ENCODE measurements at places on chromosomes 7 and 10.

DNA sequence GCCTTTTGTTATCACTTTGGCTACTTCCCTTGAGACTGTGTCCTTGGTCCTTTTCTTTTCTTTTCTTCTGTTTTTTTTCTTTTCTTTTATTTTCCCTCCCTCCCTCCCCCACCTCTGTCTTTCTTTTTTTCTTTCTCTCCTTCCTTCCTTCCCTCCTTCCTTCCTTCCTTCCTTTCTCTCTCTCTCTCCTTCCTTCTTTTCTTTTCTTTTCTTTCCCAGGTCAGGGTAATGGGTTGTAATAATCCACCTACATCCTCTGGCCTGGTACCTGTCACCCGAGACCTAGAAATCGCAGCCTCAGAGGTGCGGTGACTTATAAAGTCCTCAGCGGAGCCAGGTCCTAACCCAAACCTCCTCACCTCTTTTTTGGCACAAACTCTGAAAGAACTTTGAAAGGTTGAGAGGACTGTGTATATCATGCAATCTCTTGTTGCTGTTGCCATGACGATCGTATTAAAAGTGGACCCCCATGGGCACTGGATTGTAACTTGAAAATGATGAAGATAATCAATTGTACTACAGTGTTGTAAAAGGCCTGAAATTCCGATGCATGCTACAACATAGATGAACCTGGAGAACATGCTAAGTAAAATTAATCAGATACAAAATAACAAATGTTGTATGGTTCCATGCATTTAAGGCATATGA lies 140.7 kb upstream of the AGK start:
- no peak for DNase-seq

GRCh38 chr10:61952028-61952674 lies 50.7 kb downstream of the ARID5B start:
- no peak for DNase-seq

GRCh38 chr10:5040010-5040673 lies 36.5 kb upstream of the AKR1C2 start:
- DNase-seq, result no peak

DNA sequence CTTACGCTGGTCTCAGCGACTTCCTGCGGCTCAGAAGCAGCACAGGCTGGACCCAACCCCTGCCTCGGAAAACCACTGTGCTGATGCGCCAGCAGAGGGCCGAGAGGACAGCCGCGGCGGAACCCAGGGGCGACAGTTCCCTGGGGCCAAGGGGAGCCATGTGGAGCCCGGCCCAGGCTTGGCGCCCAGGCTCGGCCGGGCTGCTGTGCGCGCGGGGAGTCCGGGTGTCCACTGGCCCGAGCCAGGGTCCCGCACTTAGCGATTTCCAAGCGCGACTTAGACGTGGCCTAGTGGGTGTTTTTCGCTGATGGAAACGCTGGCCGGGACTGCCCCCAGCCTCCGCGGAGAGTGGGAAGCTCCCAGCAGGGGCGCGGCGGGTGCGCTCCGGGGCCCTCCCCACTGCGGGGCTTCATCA lies 18.6 kb upstream of the ZNF32 start:
- no peak for DNase-seq

GRCh38 chr7:27771111-27771510 lies 31.1 kb downstream of the TAX1BP1 start:
- no peak for DNase-seq

DNA sequence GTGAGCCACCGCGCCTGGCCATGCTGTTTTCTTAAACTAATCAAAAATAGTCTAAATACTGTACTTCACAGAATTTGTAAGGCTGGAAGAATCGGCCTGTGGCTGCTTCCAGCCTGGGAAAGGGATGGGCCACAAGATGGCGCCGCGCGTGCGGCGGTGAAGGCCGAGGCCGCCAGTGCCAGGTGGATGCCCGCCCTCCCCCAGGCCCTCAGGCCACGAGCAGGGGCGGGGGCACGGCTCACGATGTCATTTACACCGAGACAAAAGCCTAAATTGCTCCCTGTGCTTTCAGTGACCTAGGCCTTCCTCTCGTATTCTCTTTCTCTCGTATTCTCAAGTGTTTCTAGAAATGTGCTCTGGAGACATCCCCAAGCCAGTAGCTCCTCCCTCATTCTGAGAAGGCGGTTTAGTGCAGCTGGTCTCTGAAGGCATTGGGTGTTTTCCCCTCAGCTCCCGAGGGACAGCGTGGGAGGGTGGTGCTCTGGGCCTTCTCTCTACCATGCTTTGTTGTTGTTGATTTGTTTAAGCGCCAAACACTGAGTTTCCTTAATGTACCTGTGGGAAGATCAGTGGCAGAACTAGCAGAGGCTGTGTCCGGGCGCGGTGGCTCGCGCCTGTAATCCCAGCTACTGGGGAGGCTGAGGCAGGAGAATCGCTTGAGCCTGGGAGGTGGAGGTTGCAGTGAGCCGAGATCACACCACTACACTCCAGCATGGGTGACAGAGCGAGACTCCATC lies 68.4 kb downstream of the CDC123 start:
- peak; percentile 73 for DNase-seq

DNA sequence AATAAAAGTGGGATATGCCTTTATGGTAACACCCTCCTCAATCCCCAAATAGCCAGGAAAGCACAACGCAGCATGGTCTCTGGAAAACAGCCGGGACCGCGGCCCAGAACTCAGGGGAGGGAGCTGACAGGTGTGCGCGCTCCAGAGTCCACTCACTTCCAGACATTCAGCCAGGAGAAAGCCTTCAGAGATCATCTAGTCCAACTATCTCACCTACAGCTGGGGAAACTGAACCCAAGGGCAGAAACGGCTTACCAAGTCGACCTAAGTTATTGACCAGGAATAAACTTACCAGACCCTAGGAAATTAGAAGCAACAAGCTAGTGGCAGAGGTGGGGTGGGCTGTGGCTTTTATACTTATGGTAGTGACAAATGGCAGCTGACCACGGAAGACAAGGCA lies 16.4 kb downstream of the GSDME start:
- no peak for DNase-seq

- no peak for DNase-seq
These were observed 20.8 kb downstream of the KIFBP start for GRCh38 chr10:69009360-69009759.

DNA sequence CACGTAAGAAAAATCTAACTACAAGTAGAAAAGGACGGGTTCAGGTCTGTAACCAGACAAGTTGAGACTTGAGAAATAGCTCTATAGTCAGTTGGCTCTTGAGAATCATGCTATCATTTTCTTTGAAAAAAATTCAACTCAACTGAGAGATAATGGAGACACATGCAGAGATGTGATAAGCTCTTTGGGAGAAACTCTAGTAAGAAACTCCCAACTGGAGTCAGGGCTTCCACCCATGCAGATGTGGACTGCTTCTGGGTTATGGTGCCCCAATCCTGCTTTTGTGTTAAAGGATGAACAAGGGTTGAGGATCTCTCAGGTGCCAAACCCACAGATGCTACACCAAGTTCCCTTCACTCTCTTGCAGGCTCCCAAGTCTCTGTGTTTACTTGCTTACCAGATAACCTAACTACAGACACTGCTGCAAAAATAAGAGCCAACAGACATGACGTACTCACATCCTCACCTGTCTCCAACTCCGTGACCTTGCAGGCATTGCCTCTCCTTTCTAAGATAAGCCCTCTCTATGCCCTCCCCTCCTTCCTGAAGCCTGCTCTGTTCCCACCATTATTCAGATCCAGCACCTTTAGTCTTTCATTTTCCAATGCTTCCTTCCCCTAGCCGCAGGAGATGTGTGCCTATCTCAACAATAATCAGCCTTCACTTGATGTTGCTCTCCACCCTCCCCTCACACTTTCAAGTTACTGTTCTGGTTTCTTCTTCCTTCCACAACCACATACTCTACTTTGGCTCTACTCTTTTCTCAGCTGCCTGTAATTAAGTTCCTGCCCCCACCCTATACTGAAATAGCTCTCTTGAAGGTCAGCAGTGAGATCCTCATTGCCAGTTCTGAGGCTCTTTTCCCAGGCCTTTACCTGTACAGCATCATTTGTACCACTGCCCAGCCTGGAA lies 130.0 kb downstream of the ICA1 start:
- DNase-seq, result no peak

GRCh38 chr7:100933734-100934133 lies 15.6 kb upstream of the MUC3A start:
- DNase-seq, result no peak

DNA sequence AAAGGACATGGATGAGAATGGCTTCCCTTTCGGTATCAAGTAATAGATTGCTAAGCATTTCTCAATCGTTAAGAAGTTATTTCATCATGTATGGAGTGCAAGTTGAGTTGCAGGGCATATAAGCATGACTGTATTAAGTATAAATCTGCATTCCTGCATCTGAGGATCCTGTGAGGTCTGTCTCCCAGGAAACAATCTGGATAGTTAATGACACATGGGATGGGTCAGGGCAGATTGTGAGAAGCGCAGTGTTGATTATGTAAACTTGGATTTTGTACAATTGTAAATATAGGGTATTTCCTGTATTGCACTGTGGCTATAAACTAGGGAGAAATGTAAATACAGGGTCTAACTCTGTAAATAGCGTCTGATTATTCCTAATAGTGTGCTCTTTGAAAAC lies 102.6 kb downstream of the PLXDC2 start:
- DNase-seq, result no peak

DNA sequence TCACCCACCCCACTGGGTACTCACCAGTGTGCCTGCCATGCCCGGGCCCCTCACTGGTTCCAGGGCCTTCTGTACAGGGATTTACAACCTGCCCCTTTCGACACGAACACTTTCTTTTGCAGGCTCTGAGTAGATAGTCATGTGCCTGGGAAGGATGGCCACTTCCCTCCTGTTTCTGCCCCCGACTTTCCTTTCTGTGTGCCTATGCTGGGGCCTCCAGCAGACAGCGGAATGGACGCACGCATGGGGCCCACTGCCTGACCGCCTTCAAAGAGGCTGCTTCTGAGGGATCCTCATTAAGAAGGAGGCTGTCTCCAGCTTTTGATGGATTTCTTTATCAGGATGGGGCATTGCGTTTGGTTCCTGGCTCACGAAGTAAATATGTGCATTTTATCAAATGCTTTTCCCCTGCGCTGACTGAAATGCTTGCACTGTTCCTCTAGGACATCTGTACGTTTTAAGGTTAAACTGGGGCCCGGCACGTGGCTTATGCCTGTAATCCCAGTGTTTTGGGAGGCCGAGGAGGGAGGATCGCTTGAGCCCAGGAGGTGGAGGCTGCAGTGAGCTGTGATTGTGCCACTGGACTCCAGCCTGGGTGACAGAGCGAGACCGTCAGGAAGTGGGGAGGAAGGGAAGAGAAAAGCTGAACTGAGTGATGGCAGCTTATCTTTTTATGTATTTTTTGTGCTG lies 29.4 kb upstream of the NKX6-2 start:
- no peak for DNase-seq

DNA sequence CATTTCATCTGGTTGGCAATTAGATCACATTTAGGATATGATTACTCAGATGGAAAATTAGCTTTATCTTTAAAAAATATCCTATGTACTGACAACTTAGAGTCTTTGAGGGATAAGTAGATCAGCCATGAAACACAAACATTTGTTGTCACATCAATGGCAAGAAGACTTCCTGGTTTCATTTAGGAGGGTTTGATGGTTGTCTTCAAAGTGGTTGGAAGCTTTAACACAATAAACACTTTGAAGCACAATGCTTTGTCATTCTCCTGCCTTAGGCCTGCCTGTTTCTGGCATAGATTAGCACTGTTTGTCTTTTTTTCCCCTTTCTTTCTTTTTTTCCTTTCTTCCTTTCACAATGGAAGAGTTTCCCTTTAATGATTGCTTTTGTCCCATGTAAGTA lies 20.5 kb downstream of the INHBA start:
- DNase-seq, result no peak

- no peak for DNase-seq
These were observed 70.8 kb upstream of the ASAH2 start for GRCh38 chr10:50322077-50322476.

- no peak for DNase-seq
These were observed 178.7 kb downstream of the DNAJB6 start for GRCh38 chr7:157515342-157516041.

- peak; percentile 79 for DNase-seq
These were observed 14.4 kb upstream of the WBP1L start for GRCh38 chr10:102729029-102730026.

DNA sequence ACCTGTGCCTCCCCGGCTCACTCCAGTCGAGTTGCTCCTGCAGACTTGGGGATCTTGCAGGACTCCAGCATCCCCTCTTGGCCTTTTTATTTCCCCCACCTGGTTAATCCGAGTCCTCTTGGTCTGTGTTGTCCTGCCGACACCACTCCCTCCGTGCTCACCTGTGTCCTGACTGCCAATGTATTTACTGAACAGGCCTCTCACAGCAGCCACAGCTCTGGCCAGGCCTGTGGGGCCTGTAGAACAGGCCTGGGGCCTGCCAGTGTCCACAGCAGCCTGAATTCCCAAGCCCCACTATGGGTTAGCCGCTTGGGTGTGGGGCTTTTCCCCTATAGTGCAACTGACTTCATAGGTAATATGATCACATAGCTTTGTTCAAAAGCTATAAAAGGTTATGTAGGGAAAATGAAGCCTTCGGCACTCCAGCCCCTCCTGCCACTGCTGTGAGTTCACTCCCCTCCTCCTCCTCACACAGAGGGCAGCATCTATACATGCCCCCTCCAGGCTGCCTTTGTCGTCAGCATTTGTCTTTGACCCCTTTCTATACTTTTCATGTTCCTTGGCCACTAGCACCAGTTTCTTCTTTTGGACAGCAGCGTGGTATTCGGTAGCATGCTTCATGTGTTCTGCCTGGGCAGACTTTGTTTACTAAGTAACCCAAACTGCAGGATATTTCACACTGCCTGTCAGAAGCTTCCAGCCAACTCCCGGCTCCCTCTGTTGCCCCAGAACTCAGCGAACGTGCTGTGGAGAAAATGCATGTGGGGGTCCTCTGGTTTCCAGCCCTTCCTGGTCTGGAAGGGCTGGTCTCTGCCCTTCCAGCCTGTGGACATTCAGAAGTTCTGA lies 46.1 kb downstream of the ZNF467 start:
- DNase-seq, result no peak

GRCh38 chr10:1923586-1923985 lies 186.3 kb upstream of the ADARB2 start:
- DNase-seq, result no peak

DNA sequence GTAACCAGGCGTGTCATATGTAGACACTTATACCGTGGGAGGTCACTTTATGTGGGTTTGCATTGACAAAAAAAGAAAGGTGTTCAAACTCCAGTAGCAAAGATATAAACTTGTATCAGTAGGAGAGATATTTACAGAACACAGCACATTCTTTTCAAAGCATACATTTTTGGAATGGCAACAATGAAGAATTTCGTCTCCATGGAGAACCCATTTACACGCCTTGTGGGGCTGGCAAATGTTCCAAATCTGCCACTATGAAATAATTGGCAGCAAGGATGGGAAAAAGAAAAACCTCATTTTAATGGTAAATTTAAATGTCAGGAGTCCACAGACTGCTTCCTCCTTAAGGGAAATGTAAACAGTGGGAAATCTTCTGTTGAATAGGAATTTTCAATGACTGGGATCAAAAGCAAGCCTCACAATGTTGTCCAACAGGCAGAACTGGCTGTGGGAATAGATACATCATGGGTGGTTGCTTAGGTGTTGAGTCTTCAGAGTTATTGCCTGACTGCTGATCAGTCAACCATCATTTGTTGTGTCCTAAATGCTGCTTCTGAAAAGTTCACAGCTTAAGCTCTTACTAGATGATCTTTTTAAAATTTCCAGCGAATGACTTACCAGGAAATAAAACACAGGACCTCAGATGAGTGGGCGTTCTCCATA lies 256.6 kb upstream of the SEMA3C start:
- DNase-seq, result no peak

Data from pons (tissue), 1 donor.